ENCODE measurements at places on chromosomes 1 and 21.

DNA sequence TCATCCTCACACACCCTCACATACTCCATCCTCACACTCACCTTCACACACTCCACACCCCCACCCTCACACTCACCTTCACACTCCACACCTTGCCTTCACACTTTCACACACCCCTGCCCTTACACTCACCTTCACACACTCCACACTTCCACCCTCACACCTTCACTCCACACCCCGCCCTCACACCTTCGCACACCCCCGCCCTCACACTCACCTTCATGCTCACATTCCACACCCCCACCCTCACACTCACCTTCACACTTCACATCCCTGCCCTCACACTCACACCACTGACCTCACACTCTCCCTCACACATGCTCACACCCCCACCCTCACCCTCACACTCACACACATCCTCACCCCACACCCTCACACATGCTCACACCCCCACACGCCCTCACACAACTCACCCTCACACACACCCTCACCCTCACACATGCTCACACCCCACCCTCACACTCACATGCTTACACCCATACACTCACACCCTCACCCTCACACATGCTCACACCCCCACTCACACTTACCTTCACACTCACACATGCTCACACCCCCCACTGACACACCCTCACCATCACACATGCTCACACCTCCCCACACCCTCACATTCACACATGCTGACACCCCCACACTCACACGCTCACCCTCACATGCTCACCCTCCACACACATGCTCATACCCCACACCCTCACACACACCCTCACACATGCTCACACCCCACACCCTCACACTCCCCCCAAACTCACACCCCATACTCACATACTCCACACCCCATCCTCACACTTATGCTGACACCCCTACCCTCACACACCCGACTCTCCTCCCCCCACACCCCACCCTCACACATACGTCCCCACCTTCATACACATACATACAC lies 44.5 kb upstream of the EDN2 start:
- DNase-seq, result no peak

DNA sequence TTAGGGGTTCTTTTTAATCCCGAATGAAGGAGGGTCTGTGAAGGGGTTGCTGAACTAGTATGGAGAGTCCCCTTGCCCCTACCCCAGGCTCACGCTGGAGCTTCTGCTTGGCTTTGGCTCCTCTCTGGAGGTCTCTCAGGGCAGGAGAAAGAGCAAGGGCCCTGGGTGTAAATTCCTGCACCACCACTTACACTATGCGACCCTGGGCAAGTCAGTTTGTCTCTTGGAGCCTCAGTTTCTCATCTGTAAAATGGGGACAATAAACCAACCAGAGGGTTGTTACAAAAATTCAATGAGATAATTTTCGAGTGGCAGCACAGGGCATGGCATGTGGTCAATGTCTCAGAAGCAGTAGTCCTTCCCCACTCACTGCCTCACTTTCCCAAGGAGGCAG lies 11.4 kb downstream of the FOXO6 start:
- no peak for DNase-seq

- no peak for DNase-seq
These were observed 46.8 kb downstream of the TRIM11 start for GRCh38 chr1:228359613-228360532.

DNA sequence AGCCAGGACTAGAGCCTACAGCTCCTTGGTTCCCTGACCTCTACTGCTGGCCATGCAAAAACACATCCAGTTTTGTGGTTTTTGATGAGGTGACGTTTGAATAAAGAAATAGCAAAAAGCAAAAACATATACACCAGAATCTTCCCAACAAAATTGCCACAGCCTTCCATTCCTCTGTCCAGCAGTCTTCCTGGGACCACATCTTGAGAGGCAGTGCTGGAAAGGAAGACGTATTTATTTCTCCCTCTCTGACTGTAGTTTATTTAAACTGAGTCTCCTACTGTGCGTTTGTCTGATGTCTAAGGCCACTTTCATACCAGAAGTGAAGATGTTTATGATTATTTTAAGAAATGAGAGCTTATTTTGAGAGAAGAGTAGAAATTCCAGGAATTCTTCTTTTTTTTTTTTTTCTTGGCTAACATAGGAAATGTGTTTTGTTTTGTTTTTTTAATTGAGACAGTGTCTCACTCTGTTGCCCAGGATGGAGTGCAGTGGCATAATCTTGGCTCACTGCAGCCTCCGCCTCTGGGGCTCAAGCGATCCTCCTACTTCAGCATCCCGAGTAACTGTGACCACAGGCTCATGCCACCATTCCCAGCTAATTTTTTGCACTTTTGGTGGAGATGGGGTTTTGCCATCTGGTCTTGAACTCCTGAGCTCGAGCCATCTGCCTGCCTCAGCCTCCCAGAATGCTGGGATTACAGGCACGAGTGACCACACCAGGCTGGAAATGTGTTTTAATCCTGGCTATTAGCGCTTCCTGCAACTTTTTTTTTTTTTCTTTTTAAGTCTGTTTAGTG lies 118.5 kb downstream of the ITSN1 start:
- DNase-seq, result no peak

DNA sequence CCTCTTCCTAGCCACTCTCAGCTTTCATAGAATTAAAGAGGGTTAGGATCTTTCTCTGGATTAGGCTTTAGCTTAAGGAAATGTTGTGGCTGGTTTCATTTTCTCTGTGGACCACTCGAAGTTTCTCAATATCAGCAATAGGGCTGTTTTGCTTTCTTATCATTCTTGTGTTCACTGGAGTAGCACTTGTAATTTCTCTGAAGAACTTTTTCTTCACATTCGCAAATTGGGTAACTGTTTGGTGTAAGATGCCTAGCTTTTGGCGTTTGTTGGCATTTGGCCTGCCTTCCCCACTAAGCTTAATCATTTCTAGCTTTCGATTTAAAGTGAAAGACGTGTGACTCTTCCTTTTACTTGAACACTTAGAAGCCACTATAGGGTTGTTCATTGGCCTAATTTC lies 210.8 kb upstream of the PROX1 start:
- DNase-seq, result no peak

DNA sequence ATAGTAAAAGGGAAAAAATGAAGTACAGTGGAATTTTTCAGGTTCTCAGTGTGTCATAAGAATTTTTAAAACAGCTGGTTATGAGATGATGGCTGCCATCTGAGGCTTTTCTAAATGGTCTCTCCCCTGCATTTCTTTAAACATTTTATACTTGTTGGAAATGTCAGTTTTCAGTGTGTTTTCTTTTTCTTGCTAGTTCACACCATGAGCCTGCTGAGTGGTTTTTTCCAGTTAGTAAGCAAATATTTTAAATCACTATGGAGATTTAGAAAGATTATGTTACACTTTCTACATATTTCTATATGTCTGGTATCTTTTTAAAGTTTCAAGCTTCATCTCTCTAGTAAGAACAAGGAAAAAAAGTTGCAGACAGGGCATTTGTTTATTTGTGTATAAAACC lies 9.6 kb downstream of the RBM15 start:
- DNase-seq, result no peak

- DNase-seq, result no peak
These were observed 22.7 kb downstream of the PRKACB start for GRCh38 chr1:84166797-84167196.

- no peak for DNase-seq
These were observed 67.2 kb upstream of the IFNAR2 start for GRCh38 chr21:33162436-33162951.

- no peak for DNase-seq
These were observed 66.1 kb downstream of the TENT5C start for GRCh38 chr1:117671781-117672501.

DNA sequence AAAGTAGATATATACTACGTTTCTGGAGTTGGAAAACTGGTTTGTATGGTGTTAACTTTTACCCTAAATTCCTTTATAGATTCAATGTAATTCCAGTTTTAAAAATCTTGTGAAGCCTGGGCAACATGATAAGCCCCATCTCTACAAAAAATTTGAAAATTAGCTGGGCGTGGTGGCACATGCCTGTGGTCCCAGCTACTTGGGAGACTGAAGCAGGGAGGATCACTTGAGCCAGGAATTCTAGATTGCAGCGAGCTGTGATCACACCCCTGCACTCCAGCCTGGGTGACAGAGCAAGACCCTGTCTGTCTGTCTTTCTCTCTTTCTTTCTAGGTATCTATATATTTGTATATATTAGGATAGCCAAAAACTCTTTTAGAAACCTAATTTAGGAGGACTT lies 141.9 kb downstream of the CLEC20A start:
- no peak for DNase-seq

DNA sequence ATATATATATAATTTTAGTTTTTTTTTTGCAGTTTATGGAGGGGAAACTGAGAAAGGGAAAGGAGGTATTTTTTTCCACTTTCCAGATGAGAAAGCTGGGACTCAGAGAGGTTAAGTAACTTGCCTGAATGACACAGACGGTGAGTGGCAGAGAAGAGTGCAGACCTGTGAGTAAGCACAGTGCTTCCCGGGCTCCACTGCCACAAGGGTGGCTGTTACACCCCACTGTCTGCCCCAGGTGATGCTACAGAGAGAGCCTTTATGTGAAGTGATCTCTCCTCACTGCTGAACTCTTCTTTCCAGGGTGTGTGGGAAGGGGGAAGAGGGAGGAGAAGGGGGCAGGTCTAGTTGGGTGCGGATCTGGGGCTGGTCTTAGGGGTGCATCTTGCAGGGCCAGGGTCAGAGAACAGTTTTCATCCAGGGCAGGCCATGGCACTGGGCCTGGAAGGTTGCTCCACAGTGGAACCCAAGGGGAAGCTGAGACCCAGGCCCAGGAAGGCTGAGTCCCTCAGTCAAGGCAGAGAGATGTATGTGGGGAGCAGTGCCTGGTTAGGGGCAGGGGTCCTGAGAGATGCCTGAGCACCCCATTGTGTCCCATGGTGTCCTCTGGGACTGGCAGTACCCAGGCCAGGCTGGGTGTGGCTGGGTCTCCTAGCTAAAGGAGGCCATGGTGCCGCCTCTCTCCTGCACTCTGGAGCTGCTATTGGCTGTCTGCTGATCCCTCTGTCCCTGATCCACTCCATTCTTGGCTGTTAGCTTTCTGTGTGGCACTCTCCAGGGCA lies 357.5 kb downstream of the PTPRU start:
- DNase-seq, result no peak

GRCh38 chr1:21042929-21043605 lies 133.6 kb downstream of the EIF4G3 start:
- no peak for DNase-seq

GRCh38 chr1:187490266-187490665 lies 661.5 kb downstream of the PLA2G4A start:
- DNase-seq, result no peak

- no peak for DNase-seq
These were observed 28.7 kb downstream of the COL6A2 start for GRCh38 chr21:46126309-46127238.

DNA sequence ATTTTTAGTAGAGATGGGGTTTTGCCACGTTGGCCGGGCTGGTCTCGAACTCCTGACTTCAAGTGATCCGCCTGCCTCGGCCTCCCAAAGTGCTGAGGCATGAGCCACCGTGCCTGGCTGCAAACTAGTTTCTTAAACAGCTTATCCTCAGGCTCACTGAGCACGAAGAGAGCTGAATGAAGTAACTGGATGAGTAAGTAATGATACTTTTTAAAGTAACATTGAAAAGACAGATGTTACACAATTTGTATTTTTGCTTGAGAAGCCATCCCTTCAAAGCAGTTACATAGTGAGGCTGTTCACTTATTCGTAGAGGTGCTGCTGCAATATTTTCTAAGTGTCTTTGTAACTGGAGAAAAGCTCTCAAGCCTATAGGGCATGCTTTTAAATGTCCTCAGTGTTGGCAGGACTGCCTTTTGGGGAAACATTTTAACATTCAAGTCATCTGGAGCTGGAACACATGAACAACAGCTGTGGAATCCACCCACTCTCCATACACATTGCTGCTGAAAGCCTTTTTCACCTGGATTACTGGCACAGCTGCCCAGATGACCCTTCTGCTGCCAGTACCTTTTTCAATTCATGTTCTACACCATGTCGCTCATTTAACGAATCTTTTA lies 2.7 kb upstream of the YBX1 start:
- DNase-seq, result no peak

DNA sequence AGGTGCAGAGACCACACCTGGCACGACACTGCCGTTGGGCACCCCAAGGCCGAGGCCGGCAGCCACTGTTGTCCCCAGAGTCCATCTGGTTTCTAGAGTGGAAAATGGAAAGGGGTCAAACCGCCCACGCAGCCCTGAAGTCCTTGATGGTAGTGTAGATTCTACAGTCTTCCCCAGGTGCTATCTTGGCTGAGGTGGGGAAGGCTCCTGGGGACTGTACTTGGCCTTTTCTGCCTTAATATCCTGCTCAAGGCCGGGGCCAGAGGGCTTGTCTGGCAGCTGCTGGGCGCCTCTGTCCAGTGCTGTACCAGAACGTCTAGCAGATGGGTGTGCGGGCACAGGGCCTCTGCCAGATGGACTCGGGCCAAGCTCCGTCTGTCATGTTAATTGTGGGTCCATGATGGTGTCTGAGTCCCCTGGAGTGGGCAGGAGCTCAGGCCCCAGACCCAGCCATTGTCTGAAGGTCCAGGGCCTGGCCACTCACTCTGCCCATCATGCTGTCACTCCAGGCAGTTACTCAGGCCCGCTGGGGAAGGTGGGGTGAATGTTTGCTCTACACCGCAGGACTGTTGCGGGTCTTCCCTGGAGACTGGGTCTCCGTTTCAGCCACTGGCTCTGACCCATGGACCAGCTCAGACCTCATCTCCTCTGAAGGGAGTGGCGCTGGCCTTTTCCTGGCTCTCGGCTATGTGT lies 161.9 kb upstream of the COL6A1 start:
- no peak for DNase-seq

- DNase-seq, result no peak
These were observed 160.5 kb downstream of the NPHP4 start for GRCh38 chr1:5831600-5832335.

GRCh38 chr21:16305686-16306085 lies 575.9 kb downstream of the USP25 start:
- no peak for DNase-seq

- DNase-seq, result no peak
These were observed 27.1 kb upstream of the AJAP1 start for GRCh38 chr1:4627353-4627752.

GRCh38 chr1:145849356-145850160 lies 4.1 kb downstream of the NUDT17 start:
- DNase-seq, result no peak

- no peak for DNase-seq
These were observed 1383.1 kb upstream of the ADGRL2 start for GRCh38 chr1:80417671-80418070.

DNA sequence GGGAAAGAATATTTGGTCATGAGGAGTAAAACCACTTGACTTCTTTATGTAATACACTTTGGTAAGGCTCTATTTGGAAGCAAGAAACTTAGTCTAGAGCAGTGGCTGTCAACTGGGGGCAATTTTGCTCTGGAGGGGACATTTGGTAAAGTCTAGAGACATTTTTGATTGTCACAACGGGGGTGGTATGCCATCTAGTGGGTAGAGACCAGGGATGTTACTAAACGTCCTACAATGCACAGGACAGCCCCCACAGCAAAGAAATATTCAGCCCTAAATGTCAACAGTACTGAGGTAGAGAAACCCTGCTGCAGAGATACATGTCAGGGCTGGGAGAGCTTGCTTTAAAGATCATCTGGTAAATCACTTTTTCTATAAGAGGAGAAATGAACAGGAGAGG lies 13.5 kb downstream of the FUCA1 start:
- DNase-seq, result no peak

Measured in stimulated activated effector memory CD8-positive, alpha-beta T cell treated with anti-CD3 and anti-CD28 coated beads, Interleukin-12 subunit alpha, Interleukin-12 subunit beta, amount 100 ng/mL, for 72 hours (primary cell).